ENCODE measurements at places on chromosomes 12 and 14.

DNA sequence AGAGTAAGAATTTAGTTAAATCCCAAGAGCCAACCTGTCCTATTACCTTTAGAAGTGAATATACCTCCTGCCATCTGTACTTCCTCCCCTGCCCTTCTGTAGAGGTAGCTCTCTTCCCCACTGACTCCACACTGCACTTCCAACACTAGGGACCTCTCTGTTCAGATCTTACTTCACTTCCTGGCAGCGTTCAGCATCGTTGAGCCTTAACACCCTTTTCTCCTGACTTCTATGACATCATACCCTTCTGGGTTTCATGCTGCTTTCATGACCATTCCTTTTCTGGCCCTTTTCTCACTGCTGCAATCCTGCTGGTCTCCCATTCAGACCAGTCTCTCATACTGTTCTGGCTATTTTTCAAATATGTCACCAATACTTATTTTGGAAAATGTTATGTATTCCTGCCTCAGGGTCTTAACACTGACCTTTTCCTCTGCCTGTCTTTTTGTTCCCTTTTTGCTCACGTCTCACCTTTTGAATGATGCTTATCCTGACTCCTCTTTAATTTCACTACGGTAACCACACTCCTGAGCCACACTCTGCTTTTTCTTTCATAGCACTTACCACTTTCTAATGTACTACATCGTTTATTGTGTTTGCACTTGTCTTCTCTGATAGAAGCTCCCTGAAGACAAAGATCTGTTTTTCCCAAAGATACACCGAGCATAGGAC lies 67.6 kb downstream of the PLEKHA5 start:
- DNase-seq, result no peak

GRCh38 chr14:91732439-91732838 lies 553 bp upstream of the CATSPERB start:
- DNase-seq, result no peak

DNA sequence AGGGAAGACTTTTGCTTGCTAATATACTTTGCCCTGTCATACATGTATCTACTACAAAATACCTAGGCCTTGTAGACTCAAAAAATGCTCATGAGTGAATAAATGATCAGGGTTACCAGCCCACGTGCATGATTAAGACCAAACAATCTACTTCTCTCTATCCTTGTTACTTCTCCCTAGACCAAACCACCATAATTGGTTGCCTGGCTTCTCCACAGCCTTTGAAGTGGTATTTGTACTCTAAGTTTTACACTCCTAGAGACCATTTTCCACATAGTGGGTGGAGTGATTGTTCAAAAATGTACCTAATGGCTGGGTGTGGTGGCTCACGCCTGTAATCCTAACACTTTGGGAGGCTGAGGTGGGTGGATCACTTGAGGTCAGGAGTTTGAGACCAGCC lies 14.1 kb upstream of the RPS6KL1 start:
- DNase-seq, result no peak

DNA sequence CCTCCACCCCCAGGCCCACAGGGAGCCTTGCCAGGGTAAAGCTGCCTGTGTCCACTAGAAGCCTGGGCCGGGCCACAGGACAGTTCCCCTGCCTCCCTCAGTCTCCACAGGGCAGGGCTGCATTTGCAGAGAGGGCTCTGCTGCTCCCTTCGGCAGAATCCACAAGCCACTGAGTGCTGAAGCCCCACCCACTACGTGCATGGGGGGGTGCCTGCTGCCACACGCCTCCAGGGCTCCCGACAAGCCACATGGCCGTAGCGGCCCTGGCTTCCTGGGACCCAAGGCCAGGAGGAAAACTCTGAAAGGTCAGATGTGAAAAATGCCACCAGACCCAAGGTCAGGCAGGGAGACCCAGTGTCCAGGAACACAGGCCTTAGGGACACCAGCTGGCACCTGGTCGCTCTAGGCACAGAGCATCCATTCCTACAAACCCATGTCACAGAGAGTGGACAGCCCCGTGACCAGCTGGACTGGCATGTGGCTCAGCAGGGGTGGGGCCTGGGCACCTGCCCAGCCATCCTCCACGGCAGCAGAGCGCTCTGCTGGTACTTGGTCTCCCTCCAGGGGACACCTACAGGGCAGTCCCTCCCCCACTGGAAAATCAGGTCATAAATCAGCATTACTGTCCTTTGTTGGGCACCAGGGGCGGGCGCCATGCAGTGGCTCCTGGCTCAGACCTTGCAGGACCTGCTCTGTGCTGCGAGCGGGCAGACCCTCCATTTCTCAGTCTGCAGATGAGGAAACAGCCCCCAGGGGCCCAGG lies 42.9 kb downstream of the CCDC85C start:
- no peak for DNase-seq

DNA sequence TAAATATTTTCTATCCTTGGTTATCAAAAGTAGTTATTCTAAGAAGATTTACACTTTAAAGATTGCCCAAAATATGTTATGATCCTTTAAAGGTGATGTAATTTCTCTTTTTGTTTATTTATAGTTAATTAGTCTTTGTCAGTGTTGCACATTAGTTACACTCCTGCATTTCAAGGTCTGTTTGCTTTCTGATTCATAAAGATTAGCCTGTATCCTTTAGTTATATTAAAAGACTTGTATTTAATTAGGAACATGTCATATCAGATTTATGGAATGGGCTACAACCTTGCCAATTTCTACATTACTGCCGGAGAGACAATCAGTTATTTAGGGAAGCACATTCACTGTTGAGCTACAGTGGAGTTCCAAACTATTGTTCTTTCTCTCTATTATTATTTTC lies 3.5 kb downstream of the EPYC start:
- DNase-seq, result no peak

GRCh38 chr14:102125546-102125945 lies 14.2 kb upstream of the WDR20 start:
- DNase-seq, result no peak

DNA sequence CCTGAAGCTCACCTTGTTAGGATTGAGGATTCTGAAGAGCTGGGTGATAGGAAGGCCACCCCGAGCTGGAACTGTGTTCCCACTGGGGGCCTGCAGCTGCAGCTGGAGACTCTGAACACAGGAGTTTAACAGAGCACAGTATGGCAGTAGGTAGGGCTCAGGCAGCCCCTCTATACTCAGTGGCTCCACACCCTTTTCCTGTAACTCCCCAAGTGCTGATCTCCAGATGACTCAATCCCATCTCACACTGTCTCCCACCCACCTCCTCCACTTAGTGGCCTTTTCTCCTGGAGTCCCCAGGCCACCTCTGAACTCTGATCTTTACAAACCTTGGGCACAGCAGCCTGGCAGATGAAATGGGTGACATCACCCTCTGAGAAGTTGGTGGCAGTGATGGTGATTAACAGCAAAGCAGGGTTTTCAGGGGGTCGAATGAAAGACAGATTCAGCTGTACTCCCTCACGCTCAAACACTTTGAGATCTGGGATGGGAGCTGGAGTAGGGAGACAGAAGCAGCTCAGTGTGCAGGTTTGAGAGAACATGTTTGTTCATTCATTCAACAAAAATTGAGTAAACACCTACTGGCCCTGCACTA lies 4.0 kb downstream of the THTPA start:
- no peak for DNase-seq

- no peak for DNase-seq
Measured at GRCh38 chr12:120158351-120158750, 36.2 kb downstream of the GCN1 start.

GRCh38 chr12:77696183-77696582 lies 134.5 kb upstream of the NAV3 start:
- no peak for DNase-seq

GRCh38 chr12:107448198-107448597 lies 237.4 kb upstream of the PWP1 start:
- DNase-seq, result no peak

GRCh38 chr12:125049093-125049458 lies 16.2 kb upstream of the AACS start:
- no peak for DNase-seq

DNA sequence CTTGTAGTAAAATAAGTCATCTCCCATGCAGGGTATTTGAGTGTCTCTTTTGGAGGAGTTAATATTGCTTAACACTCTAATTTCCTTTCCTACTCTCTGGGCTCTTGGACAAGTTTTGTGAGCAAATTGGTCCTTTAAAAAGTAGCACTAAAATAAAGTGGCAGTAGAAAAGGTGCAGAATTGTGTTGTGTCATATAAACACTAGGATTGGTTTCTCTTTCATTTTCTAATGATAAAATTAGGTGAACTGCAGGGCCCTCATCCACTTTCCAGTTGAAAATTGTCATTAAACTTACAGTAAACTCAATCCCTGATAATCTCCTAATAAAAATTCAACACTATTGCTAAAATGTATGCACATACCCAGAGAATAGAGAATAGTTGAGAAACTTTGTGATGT lies 42.6 kb upstream of the REP15 start:
- DNase-seq, result no peak

DNA sequence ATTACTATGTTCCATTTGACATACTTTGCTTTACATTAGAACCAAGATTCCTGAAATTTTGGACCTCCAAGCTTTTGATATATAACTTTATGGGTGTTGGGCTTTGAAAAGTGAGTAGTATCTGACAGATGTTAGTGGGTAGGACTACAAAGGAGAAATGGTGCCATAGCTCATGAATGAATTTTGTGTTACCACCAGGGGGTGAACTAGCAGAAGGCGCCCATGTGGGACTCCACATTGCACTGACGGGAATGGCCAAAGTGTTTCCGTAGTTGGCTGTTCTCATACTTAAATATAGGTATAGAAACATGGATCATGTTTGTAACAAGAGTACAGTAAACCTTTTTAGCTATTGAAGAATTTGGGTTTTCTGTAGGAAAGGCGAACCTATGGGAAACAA lies 337.5 kb downstream of the FLRT2 start:
- no peak for DNase-seq

- no peak for DNase-seq
Measured at GRCh38 chr12:13114251-13115052, 11.0 kb upstream of the GSG1 start.

DNA sequence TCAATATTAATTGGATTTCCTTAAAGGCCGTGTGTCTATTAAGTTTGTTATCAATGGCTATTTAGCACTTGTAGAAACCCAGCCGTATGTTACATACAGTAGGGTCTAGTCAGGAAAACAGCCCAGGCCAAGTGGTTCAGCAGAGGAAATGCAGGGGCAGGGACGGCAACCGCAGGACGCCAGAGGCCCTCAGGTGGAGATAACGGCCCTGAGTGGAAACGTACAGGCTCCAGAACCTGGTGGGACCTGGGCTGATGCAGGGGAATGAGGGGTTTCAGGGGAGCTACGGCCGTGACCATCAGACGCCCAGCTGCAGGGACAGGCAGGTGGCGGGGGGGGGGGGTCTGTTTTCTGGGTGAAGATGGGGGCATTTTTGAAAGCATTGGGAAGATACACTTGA lies 3.7 kb upstream of the ANKLE2 start:
- DNase-seq, result no peak

GRCh38 chr14:63492391-63492790 lies 50.8 kb downstream of the PPP2R5E start:
- DNase-seq, result no peak

- no peak for DNase-seq
Measured at GRCh38 chr14:45526715-45527549, 273.9 kb upstream of the MIS18BP1 start.

DNA sequence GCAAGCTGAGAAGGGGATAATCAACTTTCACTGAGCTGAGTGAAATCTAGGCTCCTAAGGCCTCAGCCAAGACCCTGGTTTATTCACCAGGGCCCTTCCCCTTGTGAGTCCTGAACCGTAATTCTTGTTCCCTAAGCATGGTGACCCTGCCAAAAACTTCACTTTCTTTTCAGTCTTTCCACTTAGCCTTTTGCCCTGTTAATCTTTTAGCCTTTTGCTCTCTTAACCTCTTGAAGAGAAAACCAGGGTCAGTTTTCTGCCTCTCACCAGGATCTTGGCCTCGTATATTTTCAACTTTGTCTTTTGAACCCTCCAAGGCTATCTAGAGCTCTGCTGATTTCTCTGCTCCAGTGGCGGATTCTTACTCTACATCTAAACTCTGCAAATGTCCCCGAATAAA lies 191.0 kb downstream of the PELI2 start:
- no peak for DNase-seq

GRCh38 chr12:5461966-5462365 lies 30.1 kb downstream of the NTF3 start:
- DNase-seq, result no peak

DNA sequence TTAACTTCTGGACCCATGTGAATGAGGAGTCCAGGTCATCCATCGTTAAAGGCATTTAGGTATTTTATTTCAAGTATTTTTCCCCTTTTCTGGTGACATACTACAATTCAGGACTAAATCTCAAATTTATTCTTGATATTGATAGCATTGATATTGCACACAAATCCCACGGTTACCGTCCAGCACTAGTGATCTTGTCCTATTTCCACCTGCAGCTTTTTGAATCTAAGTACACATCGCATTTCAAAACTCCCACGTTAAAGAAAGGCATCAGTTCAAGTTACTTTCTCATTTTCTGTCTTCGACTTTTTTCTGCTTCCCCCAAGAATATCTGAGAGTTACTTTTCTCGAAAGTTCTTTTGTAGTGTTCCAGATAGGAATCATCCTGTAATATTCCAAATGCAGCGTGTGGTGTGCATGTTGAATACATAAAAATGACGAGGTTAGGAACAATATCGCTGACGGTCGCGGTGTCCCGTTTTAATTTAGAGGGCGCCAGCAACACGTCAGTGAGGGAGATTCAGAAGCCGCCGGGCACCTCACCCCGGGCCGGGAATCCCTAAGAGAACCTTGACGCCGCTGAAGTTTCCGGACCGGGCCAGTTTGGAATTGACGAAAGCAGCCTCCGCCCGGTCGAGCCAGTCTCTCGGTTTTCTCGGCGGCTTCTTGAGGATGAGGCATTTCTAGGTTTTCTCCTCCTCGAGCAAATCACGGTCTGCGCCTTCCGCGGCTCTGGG lies 569 bp upstream of the RGS6 start:
- no peak for DNase-seq

- no peak for DNase-seq
Measured at GRCh38 chr14:99015833-99016232, 256.2 kb downstream of the BCL11B start.

GRCh38 chr14:58725871-58726270 lies 88.1 kb downstream of the DACT1 start:
- no peak for DNase-seq

- no peak for DNase-seq
Measured at GRCh38 chr14:41404126-41404525, 202.6 kb upstream of the LRFN5 start.

DNA sequence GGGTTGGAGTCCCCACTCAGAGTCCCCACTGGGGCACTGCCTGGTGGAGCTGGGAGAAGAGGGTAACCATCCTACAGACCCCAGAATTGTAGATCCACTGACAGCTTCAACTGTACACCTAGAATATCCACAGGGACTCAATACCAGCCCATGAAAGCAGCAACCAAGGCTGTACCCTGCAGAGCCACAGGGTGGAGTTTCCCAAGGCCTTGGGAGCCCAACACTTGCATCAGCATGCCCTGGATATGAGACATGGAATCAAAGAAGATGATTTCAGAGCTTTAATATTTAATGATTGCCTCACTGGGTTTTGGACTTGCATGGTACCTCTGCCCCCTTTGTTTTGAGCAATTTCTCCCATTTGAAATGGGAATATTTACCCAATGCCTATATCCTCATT lies 80.4 kb downstream of the RASSF9 start:
- DNase-seq, result no peak

GRCh38 chr14:85947461-85948139 lies 417.7 kb downstream of the FLRT2 start:
- DNase-seq, result no peak

GRCh38 chr12:53221203-53222080 lies 10.6 kb downstream of the RARG start:
- DNase-seq, result no peak

- no peak for DNase-seq
Measured at GRCh38 chr12:110965574-110965973, 45.2 kb upstream of the MYL2 start.

Measured in forelimb muscle (tissue), 1 donor.